GM12892 (cell line): ENCODE measurements at places on chromosomes 3 and 15.

DNA sequence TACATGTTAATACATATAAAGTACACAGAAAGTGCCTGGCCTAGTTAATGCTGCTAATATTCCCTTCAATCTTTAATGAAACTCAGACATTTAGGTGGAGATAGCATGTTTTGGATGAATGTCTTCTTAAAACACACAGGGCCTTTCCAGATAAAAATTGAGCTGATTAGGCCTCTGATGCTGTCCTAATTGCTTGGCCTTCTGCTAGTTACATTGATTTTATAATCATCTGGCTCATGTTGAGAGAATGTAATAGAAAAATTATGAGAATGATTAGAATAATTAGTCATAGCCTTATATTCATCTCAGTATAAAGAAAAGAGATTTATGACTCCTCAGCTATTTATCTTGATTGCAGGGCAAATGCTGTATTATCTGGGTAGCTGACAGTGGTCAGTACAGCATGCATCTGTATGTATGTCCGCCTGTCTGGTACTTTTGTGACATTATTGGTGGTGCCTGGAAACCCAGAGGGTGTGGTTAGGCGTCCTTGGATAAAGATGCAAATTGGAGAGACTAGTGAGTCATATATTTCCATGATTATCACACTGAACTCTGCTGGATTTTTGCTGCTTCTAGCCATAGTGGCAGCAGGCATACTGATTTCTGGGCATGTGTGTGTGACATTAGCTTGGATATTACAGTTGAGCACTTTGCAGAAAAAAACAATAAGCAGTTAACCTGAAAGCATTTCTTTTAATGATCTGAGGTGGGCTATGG lies 120.8 kb downstream of the FEZF2 start:
- no peak for DNase-seq

DNA sequence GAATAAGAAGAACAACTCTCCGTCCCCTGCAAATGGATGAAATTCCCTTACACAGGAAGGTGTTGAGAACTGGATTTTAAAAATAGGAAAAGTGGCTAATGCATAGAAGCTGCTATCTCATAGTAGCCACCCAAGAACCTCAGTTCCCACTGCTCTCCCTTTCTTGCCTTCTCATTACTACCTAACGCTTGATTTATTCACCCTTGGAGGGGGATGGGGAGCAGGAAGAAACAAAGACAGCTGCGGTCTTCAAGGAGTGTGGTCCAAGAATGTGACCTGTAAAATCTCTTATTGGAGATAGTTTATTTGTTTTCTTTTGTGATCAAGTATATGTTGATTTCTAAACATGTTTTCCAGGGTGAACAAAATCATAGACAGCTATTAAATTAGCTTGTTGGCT lies 274.1 kb upstream of the CTNNB1 start:
- no peak for DNase-seq

GRCh38 chr15:99895189-99895955 lies 162.1 kb upstream of the LYSMD4 start:
- no peak for DNase-seq

DNA sequence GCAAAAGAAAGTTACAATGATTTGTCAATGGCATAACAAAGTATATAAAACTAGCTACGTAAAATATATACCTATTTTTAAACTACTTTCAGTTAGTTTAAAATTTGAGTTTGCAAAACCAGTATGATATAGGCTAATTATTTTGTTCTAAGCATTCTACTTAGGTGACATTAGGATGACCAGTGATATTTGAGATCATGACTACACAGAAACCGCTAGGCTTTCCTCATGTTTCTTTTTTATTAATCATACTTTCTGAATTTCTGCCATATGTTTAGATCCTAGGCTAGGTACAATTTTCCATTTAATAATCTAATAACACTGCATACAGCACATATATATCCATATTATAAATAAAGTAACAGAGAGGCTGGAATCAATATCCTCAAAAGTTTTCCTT lies 52.4 kb upstream of the XRN1 start:
- DNase-seq = no peak

- no peak for DNase-seq
Observed at GRCh38 chr3:54339608-54340007, 217.3 kb downstream of the CACNA2D3 start.
